ENCODE measurements at places on chromosomes 3 and 15.

- no peak for DNase-seq
These were observed 612.8 kb downstream of the MAGI1 start for GRCh38 chr3:65425880-65426279.

DNA sequence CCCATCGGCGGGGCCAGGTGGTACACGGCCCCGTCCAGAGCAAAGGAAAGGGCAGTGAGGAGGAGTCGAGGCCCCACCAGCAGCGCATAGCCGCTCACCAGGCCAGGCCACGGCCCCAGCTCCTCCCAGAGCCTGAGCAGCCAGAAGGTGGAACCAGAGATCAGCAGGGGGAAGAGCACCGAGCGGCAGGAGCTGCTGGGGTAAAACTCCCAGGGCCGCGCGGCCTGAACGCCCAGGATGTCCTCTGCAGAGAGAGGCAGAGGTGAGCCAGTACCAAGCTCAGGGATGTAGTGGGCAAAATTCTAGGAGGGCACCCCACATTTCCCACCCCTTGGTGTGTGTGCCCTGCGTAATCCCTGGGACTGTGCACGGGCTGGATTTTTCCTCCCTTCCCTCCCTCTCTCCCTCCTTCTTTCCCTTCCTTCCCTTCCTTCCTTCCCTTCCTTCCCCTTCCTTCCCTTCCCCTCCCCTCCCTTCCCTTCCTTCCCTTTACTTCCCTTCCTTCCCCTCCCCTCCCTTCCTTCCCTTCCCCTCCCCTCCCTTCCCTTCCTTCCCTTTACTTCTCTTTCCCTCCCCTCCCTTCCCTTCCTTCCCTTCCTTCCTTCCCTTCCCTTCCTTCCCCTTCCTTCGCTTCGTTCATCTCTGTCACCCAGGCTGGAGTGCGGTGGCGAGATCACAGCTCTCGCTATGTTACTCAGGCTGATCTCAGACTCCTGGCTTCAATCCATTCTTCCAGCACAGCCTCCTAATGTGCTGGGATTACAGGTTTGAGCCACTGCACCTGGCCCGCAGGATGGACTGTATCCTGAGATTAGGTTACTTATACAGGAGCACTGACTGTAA is 6.3 kb upstream of the NCBP2 start:
- DNase-seq: no peak

DNA sequence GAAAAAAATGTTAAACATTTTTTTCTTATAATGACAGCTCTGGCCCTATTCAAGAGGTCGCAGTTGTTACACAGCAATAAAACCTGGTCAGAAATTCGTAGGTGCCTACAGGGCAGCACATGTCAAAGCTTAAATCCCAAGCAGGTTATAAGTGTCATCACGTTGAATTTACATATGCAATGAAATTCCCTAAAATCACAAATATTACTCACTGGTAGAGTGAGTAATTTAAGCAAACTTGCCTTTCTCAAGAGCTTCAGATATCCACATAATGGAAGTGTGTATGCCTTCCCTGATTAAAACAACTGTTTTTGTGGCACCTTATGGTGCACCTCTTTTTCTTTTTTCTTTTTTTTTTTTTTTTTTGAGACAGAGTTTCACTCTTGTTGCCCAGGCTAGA is 90.7 kb upstream of the FNDC3B start:
- DNase-seq: no peak

DNA sequence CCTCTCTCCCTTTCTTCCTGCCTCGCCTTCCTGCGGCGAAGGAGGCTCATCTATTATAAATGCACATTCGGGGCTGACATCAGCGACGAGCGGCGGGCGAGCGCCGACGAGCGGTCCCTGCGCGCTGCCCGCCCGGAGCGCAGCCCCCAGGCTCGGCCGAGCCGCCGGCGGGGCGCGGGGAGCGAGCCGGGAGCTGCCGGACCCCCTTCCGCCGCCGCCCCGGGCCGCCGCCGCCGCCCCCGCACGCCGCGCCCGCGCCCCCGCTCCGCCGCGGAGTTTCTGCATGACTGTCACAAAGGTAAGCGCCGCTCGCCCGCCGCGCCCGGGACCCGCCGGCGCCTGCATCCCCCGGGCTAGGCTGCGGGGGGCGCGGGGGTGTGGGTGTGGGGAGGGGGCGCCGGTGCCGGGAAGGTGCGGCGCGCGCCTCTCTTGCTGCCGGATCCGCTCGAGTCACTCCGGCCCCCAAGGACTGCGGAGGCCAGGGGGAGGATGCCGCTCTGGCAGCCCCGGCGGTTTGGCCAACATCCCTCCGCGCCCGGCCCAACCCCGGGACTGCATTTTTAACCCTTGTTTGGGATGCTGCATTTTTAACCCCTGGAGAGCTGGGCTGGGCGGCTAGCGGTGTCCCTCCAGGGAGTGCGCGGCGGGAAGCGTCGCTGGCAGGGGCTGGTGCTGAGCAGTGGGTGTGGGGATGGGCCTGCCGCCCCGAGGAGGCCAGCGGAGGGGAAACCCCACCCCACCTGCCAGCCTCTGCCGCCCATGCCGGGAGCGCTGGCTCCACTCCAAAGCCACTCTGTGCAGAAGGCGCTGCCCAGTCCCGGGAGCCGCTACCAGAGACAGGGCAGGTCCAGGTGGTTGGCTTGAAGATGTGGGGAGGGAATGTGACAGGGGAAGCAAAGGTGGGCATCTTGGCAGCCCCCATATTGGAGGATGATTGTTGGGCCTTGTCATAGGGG is at the start of gene CORO2B:
CORO2B (plus strand) TSS at position 14 of the 956 bp plus-strand sequence; CDS start at position 284, 270 bp downstream.
- no peak for DNase-seq

DNA sequence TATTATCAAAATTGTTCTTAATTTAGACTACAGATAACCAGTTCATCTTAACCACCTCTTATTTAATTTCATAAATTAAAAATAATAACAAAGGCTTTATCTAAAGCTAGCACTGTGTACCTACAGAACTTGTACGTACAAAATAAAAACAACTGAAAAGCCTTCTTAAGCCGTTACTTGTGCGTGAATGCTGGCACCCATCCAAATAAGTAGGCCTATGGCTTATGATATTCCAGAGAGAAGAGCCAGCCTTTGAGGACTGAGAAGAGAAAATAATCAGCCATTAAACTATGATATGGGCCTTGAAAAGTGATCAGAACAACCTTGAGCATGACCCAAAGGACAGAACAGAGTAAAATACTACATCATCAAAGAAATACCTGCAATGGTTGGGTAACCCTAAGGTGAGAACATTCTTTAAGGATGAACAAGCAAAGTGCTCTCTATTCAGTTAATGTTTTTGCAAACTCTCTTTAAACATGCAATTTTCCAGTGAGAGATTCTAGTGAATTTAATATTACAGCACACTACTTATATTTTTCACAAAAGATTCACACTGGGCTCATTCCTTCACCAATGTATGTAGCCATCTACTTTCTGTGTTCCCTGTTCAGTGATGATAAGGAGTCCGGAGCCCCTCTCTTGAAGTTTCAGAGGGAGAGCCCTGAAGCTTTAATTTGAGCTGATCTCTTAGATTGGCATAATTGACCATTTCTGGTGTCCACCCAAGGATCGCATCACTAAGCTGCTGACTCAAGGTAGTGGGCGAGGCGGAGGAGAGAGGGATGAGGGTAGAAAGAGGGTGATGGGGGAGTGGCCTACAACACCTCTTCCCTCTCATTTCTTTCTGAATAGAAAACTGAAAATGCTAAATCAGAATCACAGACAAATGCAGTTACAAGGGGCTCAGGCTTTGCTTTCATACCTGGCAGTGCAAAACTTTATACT is 7.7 kb upstream of the ACTC1 start:
- no peak for DNase-seq

- no peak for DNase-seq
These were observed 479.4 kb downstream of the ERC2 start for GRCh38 chr3:55988905-55989304.

GRCh38 chr3:161273589-161274218 is 52.6 kb downstream of the NMD3 start:
- no peak for DNase-seq

DNA sequence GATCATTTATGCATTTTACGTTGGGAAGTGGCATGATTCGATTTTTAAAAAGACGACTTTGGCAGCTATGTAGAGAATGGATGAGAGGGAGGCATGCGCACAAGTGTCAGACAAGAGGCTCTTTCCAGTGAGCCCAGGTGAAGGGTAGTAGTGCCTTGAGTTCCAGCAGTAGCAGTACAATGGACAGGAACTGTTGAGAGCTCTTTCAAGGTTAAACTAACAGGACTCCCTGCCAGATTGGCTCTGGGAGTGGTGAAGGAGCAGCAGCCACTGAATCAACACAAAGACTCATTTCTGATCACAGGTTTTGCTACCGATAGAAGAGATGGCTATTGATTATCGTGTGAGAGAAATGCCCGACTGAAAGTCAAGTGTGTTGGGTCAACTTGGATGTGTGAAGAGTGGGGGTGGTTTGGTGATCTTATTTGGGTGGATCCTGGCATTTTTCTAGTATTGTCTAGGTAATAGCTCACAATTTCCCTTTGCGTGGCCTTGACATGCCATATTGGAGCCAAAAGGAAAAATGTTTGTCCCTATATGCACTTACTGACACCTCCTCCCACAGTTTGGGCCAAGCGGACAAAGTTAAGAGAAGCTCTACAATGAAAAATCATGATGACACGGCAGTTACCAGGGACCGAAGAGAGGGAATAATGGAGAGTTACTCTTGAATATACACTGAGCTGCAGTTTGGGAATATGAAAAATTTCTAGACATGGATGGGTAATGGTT is 81.6 kb upstream of the MDFIC2 start:
- DNase-seq: no peak

DNA sequence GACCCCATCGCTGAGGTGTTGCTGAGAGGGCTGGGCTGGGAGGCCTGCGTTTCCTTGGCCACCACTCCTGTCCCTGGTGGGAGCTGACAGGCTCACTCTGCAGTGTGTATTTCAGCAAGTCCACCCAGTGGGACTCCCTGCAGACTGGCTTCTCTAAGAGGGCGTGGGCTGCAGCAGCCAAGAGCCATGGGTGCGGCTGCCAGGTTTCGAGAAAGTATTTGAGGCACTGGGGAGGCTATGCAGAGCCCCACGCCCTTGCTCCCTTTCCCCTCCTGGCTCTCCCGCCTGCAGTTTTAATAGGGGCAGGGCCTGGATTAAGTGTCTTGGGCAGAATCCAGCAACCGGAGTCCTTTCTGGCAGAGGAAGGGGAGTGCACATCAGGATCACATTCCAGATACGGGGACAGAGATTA is 242.1 kb downstream of the THSD4 start:
- DNase-seq: no peak

GRCh38 chr3:132001036-132001435 is 33.8 kb downstream of the CPNE4 start:
- no peak for DNase-seq

DNA sequence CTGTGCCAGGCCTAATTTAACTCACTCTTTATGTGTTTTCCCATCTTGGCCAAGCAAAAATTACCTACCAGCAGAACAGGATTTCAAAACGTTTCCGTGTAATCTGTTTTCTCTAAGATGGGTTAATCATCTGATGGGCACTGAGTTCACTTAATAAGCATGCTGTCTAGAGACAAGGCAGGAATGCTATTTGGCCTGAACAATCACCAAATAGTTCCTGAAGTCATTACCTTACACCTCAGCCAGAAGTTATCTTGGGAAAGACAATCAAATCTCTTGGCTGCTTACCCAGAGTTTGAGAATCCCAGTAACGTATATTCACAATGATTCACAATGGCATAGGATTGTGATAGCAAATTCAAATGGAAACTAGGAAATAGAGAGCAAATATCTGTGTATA is 779.1 kb downstream of the CADM2 start:
- no peak for DNase-seq

DNA sequence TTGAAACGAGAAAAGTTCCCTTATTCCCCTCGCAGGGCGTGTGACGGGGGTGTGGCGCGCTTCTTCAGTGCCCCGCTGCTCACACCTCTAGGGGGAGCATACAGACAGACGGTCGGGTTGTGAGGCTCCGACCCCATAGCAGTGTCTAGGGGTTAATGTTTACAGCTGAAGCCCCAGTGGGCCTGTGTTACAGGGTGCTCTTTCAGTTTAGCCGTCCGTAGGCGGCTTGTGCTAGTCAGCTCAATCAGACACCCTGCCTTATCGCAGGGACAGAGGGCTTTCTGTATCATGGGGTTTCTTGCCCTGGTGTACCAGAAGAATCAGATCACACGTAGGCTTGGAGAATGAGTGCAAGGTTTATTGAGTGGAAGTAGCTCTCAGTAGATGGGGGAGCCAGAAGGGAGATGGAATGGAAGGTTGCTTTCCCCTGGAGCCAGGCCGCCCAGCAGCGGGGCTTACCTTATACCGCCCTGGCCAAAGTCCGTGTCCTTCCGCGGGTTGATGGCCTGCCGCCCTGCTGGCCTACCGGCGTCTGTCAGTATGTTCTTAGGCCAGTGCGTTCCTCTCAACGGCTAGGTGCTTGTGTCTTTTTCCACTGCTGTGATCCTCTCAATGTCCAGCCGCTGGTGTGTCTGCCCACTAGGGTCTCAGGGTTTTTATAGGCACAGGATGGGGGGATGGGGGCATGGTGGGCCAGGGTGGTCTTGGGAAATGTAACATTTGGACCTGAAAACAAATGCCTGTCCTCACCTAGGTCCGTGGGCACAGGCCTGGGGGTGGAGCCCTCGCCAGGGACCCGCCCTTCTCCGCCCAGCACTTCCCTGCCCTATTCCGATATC is 32.2 kb upstream of the ACP3 start:
- DNase-seq: no peak

DNA sequence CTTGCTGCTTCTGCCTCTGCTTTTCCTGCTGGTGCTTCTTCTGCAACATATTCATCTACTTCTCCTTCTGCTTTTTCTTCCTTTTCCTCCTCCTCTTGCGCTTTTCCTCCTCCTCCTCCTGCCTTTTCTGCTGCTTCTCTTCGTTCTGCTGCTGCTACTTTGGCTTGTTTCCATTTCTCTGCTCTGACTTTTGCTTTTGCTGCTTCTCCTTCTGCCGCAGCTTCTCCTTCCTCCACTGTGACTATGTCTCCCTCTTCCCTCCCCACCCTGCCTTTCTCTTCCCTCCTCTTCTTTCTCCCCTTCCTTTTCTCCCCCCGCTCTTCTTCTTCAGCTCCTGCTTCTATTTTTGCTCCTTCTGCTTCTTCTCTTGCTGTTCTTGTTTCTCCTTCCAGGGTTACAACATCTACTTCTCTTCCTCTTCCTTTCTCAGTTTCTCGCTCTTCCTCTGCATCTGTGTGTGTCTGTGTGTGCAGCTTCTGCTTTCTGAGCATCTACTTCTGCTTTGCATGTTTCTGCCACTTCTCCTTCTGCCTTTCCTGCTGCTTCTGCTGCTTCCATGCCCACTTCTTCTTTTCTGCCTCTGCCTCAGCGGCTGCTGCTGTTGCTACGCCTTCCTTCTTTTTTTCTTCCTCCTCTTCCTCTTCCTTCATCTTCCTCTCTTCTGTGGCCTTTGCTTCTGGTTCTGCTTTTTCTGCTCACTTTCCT is 51.4 kb downstream of the FAM43A start:
- DNase-seq: no peak

GRCh38 chr3:134376385-134376765 is 2.1 kb upstream of the AMOTL2 start:
- DNase-seq: no peak

Measured in stimulated activated naive CD4-positive, alpha-beta T cell (primary cell).